ENCODE measurements at places on chromosomes 4 and X.

DNA sequence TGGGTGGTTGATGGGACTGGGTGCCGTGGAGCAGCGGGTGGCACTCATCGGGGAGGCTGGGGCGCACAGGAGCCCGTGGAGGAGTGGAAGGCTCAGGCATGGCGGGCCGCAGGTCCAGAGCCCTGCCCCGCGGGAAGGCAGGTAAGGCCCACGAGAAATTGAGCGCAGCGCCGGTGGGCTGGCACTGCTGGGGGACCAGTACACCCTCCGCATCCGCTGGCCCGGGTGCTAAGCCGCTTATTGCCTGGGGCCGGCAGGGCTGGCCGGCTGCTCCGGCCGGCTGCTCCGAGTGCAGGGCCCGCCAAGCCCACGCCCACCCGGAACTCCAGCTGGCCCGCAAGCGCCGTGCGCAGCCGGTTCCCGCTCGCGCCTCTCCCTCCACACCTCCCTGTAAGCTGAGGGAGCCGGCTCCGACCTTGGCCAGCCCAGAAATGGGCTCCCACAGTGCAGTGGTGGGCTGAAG, 85.1 kb upstream of the FAT4 start:
- no peak for DNase-seq

GRCh38 chrX:104953251-104953650, 267.2 kb downstream of the TEX13A start:
- no peak for DNase-seq

GRCh38 chr4:138086611-138087041, 155.5 kb downstream of the SLC7A11 start:
- no peak for DNase-seq

- peak; percentile 9 for DNase-seq
Measured at GRCh38 chr4:147160908-147161513, 215.3 kb upstream of the TTC29 start.

- DNase-seq: no peak
Measured at GRCh38 chr4:16417198-16417597, 190.9 kb upstream of the TAPT1 start.
